ENCODE measurements at places on chromosomes 7 and 10. TPM values are rescaled to one million over a fixed set of nuclear protein-coding genes. Genes with fewer than 3 reads are reported as not detected.

PDGFA gene
- 5.0 TPM for total RNA-seq

TMEM273 gene
- not detected for total RNA-seq

SCART1 gene
- total RNA-seq = 3.7 TPM

HHEX gene
- 2.8 TPM for total RNA-seq

LIPJ gene
- 0.16 TPM for total RNA-seq

CYP3A7 gene
- 1.1 TPM for total RNA-seq

All from bronchial smooth muscle cell (primary cell).